SW 1271 (cell line): ENCODE measurements at places on chromosomes 3 and 15.
A peak's percentile ranks its signal among the peaks of the same experiment; 100 is the strongest.

DNA sequence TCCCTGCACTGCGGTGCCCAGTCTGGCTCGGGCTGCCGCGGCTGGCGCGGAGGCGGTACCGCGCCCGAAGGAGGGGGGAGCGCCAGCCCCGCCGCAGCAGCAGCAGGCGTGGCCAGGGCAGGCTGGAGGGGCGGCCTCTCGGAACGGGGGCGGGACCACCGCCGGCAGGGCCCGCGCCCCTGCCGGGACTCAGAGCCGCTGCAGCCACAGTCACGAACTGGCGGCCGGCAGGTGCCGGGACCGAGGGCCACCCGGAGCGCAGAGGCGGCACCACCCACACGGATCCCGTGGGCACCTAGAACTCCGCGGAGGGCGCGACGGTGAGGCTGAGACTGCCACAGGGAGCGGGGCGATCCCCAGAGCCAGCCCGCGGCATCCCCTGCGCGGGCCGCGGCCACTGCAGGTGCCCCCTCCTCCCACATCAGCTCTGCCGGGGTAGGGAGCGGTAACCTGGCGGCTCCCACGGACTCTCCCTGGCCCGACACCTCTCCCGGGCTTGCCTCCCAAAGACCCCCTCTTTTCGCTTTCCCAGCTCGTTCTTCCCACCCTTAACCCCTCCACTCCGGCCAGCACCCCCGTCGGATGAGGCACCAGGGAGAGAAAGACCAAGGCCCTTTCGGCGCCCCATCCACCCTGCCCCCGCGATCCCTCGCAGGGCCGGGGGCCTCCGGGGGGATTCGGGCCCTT lies at the start of gene VWA5B2:
TSS of gene VWA5B2 (plus strand) at position 192 of the 687 bp plus-strand sequence. CDS start 944 bp downstream, outside the sequence.
- peak; percentile 67 for DNase-seq

DNA sequence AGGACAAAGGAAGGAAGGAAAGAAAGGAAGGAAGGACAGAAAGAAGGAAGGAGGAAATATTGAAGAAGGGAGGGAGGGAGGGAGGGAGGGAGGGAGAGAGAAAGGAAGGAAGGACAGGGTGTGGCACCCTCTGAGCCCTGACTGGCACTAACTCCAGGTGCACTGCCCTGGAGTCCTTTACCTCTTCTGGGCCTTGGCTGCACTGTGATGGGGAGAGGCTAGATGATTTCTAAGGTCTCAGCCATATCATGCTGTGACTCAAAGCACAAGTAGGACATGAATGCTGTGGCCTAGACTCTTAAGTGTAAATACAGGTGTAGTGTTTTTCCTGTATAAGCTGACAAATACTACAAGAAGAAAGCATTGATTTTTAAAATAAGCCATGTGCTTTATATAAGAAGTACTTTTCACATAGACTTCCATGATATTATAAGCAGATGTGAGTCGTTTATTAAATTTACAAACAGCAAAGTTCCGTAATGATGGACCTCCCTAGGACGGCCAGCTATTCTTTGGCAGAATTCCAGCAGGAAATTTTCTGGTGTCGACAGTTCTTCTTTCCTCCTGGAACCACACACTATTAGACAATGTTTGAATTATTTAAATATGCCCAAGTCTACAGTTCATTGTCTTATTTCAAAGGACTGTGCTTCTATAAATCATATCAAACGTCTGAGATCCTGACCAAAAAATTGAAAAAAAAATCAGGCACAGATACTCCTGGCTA lies 213.8 kb upstream of the C2CD4B start:
- no peak for DNase-seq

- no peak for DNase-seq
These were observed 187.6 kb downstream of the NLGN1 start for GRCh38 chr3:173584838-173585831.

DNA sequence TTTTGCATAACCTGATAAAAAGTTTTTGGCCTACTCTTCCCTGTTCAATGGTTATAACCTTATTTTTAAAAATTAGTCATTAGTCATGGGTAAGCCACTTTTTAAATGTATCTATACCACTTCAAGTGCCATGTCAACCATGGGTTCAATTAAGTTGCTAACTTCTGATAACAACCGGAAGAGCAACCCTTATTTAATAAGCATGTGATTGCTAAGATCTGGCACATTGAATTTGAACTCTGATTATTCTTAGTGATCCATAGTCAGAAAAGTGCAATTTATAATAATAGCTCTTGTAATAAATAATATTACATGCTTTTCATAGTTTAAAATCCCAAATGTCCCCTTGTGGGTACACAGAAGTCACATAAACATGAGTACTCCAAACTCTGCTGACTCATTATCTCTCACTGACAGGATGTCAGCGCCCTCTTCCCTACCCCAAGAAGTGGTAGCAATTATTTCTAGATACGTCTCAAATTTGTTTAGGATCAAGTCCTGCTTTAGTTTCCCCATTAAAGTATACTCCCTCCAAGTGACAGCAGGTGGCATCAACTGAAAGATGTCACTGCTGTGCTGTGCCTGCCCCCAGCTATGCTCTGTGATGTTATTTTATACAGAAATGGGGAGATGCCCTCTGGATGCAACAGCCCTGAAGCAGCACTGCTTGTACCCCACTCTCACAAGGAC lies 18.6 kb downstream of the SAMD7 start:
- no peak for DNase-seq

GRCh38 chr15:37771465-37771864 lies 163.0 kb upstream of the TMCO5A start:
- no peak for DNase-seq

GRCh38 chr15:95872366-95872771 lies 458.1 kb upstream of the NR2F2 start:
- no peak for DNase-seq

- no peak for DNase-seq
These were observed 54.9 kb downstream of the FRMD4B start for GRCh38 chr3:69330891-69331400.

DNA sequence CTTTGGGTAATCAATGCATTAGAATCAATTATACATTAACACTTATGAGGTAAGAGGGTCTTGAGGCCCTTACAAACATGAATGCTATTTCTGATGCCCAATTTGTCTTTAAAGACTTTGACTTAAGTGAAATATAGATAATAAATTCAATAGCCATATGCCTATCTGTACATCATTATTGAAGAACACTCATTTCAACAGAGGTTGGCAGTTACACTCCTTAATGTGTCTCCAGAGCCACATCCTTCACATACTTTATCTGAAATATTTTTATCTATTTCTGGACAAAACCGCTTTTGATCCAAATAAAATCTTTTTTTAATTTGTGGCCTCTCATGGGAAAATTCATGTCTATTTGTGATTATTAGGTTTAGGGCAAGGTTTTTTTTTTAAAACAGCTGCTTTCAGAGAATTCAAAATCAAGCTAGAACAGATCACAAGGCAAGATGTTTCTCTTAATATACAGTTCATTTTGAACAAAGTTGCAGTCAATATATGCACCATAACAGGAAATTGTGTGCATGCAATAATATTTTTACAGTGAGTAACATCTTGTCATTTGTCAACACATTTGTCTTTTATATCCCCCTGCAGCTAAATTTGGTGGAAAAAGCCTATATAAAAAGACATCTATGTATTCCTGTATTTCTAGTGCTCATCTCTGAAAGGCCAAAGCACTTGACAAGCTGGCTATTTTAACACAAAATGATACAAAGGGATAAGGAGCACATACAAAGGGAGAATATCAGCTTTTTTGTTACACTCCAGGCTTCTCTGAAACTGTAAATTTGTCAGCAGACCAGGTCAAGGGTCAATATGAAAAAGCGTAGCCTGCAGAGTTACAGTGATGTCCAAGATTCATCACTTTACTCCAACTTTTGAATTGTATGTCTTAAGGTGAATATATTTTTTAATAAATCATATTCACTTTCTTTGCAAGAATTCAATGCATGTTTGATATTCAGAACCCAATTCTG lies 146.2 kb upstream of the DPH6 start:
- no peak for DNase-seq

GRCh38 chr3:186746008-186746407 lies 28.8 kb downstream of the KNG1 start:
- DNase-seq: peak; percentile 39

DNA sequence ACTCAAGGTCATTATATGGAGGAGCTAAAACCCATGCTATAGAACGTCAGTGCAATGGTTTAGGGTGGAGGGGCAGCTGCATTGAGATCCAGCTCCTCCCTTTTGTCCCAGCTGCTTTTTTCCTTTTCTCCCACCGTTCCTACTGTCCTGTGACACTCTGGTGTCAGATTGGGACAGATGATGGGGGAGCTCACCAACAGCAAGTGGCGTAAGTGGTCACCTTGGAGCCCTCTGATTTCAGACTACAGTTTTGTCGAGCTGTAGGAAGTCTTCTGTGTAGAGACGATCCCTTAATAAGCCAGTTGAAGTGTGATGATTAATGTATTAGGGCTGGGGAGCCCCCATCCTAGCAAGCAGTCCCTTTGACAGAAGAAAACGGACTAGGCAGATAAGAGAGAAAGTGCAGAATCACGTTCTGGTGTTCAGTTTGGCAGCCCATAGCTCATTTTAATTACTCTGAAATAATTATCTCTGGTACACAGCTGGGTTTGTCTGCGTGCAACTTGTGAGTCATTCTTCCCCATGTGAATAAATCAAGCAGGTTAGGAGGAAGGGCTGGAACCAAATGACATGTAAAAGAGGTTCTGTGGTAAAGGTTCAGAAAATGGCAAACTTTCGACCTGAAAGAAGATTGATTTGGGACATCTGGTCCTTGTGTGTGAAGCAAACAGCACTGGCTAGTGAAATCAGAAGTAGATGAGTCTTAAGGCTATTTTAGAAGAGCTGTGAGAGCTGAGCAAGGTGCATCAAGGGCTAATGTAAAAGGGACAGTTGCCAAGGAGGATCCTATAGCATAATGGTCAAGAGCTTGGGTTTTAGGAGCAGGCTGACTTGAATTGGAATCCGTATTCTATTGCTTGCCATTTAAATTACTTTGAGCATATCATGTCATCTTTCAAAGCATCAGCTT lies 241.4 kb downstream of the EDEM1 start:
- DNase-seq: no peak

- DNase-seq: no peak
These were observed 19.4 kb downstream of the SLC6A11 start for GRCh38 chr3:10835406-10835805.

DNA sequence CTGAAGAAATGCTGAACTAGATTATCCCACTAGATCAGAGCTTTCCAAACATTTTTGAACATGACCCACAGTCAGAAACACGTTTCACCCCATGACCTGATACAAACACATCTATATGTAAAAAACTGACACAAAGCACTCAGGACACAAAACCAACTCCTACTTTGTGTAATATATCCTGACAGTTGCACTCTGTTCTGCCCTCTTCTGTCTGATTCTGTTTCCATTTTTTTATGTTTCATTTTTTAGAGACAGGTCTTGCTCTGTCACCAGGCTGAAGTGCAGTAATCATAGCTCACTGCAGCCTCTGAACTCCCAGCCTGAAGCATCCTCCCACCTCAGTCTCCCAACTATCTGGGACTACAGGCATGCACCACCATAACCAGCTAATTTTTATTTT lies 15.8 kb upstream of the RFTN1 start:
- DNase-seq: no peak

- no peak for DNase-seq
These were observed 271.8 kb upstream of the UBE2E1 start for GRCh38 chr3:23533996-23534395.

DNA sequence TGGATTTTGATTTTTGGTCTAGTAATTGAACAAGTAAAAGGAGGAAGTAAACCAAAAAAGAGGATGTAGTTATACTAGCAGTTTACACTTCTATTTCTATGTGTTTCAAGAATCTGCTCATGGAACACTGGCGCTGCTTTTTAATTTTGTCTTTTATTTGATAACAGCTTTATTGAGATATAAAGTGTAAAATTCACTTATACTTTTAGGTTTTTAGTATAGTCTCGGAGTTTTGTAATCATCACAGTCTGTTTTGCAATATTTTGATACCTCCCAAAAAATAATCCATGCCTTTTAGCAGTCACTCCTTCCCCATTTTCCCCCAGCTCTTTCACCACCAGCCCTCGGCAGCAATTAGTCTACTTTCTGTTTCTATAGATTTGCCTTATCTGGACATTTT lies 18.0 kb downstream of the UBE2E2 start:
- DNase-seq: no peak

DNA sequence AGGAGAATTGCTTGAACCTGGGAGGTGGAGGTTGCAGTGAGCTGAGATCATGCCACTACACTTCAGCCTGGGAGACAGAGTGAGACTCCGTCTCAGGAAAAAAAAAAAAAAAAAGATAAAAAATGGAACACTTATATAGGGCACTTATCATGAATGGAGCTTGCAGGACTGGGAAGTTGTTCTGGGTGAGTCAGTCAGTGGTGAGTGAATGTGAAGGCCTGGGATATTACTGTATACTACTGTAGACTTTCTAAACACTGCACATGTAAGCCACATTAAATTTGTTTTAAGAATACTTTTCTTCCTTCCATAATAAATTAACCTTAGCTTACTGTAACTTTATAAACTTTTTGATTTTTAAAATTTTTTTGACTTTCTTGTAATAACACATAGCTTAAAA lies 59.8 kb downstream of the SFMBT1 start:
- DNase-seq: no peak

- no peak for DNase-seq
These were observed 430.6 kb downstream of the FOXP1 start for GRCh38 chr3:71152892-71153265.

DNA sequence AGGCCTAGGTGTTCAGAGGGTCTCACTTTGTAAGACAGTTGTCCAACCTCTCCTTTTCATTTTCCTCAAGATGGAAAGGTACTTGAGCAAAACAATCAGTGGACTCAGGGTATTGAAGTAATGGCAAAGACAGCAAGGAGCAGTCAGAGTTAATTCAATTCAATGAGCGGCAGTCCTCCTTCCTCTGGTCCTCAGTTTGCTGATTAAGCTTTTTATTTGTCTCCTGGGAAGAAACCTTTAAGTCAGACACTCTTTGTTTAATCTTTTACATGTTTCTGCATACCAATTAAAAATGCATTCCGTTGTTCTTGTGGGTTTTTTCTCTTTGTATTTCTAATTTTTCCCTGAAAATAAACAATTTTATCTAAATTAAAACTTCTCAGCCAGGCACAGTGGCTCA lies 18.9 kb upstream of the ALDH1L1 start:
- no peak for DNase-seq

DNA sequence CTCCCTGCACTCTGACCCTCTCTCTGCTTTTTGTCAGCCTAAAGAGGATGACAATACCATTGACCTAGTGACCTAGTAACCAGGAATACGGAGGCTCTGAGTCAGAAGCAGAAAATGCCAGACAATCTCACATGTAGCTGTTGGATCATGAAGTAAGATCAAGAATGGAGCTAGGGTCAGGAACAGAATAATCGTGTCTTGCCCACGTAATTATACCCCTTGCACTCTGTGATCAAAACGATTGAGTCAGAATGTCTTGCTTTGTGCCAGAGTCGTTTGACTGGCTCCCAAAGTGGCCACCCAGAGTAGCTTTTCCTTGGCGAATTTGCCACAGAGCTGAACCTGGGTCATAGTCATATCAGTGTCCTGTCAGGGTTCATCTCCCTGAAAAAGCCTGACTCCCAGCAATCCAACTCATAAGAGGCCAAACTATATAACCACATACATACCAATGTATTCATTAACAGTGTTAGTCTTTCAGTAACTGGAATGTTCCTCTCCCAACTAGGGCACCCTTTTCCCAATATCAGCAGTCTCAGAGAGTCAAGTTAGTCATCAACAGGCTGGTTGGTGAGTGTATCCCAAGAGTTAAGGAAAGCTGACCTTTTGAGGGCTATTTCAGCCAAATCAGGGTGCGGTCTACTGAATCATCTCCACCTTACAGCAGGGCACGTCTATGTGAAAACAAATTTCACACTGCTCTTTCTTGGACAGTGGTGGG lies 5.0 kb upstream of the CDV3 start:
- no peak for DNase-seq

GRCh38 chr15:79501086-79501485 lies 69.0 kb downstream of the MINAR1 start:
- DNase-seq: no peak
